ENCODE measurements at places on chromosomes 7 and 10. TPM values are rescaled to one million over a fixed set of nuclear protein-coding genes. Genes with fewer than 3 reads are reported as not detected.

Gene AP4M1
- 26.8 TPM for total RNA-seq

Gene TTYH3
- total RNA-seq = 296 TPM

DNA sequence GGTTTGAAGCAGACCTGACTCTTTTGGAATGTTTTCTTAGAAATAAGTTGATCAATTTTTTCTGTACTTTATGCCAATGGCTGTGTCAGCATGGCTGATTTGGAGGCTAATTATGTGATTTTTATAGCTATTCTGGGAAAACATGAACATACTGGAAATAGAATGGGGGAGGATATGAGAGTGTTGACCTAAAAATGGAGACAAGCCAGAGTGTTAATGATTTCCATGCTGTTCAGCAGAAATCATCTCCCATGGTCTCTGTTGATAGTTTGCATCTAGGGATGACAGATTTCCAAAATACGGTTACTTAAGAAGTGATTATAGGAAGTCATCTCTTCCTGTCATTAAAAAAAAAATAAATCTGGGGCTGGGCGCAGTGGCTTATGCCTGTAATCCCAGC is 32.7 kb upstream of the DMTF1 start:
- H3K27me3 ChIP-seq = no peaks in the 10 kb centered on the region
- no peak overlapping the region for H3K27ac ChIP-seq
- DNase-seq = no peak
- H3K36me3 ChIP-seq = no peaks in the 10 kb centered on the region

- DNase-seq = no peak
- peaks cover 8% of the 10 kb centered on the region for H3K4me1 ChIP-seq
- no peak overlapping the region for H3K4me3 ChIP-seq
- peak overlapping the region; percentile 77 for H3K27ac ChIP-seq
- no peaks in the 10 kb centered on the region for H3K36me3 ChIP-seq
- peaks cover 13% of the 10 kb centered on the region for H3K27me3 ChIP-seq
Observed at GRCh38 chr10:124560377-124561105, 98.9 kb downstream of the LHPP start.

GRCh38 chr10:43653746-43654145 is 5.1 kb upstream of the ZNF32 start:
- H3K4me3 ChIP-seq = no peak overlapping the region
- H3K4me1 ChIP-seq = peaks cover 20% of the 10 kb centered on the region
- peaks cover 3% of the 10 kb centered on the region for H3K27me3 ChIP-seq
- no peaks in the 10 kb centered on the region for H3K36me3 ChIP-seq

- peaks cover 16% of the 10 kb centered on the region for H3K4me1 ChIP-seq
- H3K27ac ChIP-seq = no peak overlapping the region
- no peak overlapping the region for H3K4me3 ChIP-seq
- H3K36me3 ChIP-seq = no peaks in the 10 kb centered on the region
- no peaks in the 10 kb centered on the region for H3K27me3 ChIP-seq
Observed at GRCh38 chr7:131517218-131517923, 39.1 kb downstream of the PODXL start.

DNA sequence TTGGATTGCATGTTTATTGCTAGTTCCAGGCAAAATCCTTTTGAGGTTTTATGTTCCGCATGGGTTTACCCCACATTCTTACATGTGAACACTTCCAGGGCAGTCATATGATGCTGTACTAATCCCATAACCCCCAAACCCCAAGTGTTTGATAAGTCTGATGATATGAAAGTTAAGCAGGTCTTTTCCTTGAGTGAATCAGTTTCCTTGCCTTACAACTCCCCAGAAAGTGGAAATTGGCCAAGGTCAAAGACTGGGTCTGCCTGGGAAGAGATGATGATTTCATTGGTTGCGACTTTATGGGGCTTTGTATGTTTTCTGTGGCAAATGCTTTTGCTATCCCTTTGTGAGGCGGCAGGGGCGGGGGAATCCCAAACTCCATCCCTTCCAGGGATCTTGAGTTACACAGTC is 24.7 kb downstream of the AFAP1L2 start:
- no peak for DNase-seq
- H3K4me3 ChIP-seq = no peak overlapping the region

DNA sequence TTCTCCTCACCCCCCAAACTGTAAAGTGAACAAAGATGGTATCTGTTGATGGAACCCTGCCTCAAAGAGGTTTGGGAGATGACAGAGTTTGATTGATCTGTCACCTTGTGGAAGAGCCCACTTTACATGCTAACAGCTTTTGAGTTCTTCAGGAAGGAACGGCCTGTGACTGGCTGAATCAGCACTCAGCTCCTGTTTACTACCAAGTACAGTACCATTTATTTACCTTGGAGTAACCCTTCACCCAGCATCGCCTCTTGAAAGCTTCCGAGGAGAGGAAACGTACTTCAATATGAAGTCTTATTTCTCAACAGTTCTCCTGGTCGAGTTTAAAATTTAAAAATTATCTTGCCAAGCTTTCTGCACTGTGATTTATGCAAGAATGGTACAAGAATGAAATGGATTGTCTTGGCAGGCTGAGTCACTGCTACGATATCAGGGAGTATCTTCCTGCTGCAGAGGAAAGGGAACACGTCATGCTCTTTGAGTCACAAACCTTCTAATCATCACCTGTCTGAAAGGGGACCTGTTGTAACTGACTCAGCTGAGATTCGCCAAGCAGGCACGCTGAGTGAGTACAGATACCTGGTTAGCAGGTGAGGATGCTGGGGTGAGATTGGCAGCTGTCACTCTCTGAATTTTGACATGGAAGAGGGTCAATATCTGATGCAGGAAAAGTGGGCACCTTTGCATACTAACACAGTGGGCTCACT is 30.1 kb downstream of the KLF6 start:
- H3K36me3 ChIP-seq = no peaks in the 10 kb centered on the region
- H3K27ac ChIP-seq = peak overlapping the region; percentile 85
- peaks cover 40% of the 10 kb centered on the region for H3K4me1 ChIP-seq
- no peaks in the 10 kb centered on the region for H3K27me3 ChIP-seq

DNA sequence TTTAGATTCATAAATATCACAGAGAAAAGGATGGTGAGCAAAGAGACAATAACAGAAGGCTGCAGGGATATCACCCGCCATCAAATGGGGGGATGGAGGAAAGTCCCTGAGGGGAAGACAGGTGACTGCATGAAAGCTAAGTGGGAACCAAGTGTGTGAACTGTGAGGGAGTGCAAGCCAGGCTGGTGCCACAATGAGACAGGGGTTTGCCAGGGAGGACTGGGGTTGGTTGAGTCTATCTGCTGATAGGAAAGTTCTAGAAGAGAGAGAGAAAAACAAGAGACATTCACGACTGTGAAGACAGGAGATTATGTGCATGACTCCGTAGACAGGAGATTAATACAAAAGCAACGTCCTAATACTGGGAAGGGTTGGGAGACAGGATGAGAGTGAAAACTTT is 376.4 kb downstream of the PARD3 start:
- peaks cover 12% of the 10 kb centered on the region for H3K36me3 ChIP-seq
- H3K4me1 ChIP-seq = peaks cover 18% of the 10 kb centered on the region
- no peak overlapping the region for H3K4me3 ChIP-seq
- no peak overlapping the region for H3K27ac ChIP-seq
- DNase-seq = no peak
- H3K27me3 ChIP-seq = no peaks in the 10 kb centered on the region

- DNase-seq = no peak
- no peak overlapping the region for H3K4me3 ChIP-seq
- peaks cover 2% of the 10 kb centered on the region for H3K4me1 ChIP-seq
- H3K27ac ChIP-seq = no peak overlapping the region
Observed at GRCh38 chr7:149104749-149105148, 14.2 kb upstream of the ZNF786 start.
